ENCODE measurements at places on chromosomes 3 and 15. TPM values are rescaled to one million over a fixed set of nuclear protein-coding genes. Genes with fewer than 3 reads are reported as not detected.

GRCh38 chr15:60928210-60928609 lies 300.9 kb downstream of the RORA start:
- no peaks in the 10 kb centered on the region for H3K4me1 ChIP-seq
- H3K36me3 ChIP-seq: no peaks in the 10 kb centered on the region
- DNase-seq: no peak
- H3K27me3 ChIP-seq: no peaks in the 10 kb centered on the region
- no peak overlapping the region for H3K4me3 ChIP-seq
- no peak overlapping the region for H3K27ac ChIP-seq

- H3K27me3 ChIP-seq: no peaks in the 10 kb centered on the region
- no peak for DNase-seq
- H3K36me3 ChIP-seq: no peaks in the 10 kb centered on the region
- H3K27ac ChIP-seq: no peak overlapping the region
- H3K4me3 ChIP-seq: no peak overlapping the region
Measured at GRCh38 chr3:148221303-148221702, 476.4 kb upstream of the AGTR1 start.

DNA sequence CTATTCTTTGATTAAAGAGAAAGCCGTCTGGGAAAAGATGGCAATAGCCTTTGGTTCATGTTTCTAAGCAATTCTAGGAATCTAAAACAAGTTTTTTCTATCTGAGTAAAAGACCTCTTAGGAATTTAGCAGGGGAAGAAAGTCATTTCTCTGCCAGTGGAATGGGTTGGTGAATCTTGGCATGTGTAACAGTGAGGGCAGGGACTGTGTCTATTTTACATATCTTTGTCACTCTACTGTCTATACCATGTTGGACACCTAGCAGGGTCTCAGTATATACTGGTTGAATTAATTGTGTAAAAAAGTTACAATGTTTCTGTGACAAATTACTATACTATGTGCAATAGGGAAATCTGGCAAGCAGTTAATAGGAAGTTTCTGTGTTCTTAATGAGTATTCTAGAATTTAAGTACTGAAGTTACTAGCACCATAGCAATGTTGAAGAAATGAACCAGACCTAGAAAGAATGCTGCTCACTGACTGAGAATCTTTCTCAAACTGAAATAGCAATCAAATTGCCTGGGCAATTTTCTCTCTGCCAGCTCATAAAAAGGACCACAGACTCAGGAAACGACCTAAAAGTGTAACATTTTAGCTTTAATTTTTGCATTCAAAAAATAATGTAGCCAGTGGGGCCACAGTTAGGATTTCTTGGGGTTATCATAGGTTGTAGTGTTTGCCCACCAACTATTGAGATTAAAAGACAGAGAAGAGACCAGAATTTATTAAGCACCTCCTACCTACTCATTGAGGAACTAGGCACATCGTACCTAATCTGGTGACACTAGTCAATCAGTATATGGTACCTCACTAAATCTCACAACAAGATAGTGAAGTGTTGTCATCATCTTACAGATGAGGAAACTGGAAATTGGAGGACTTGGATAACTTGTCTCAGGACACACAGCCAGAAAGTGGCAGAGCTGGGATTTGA lies 56.2 kb upstream of the LEKR1 start:
- no peak overlapping the region for H3K4me3 ChIP-seq
- no peak overlapping the region for H3K27ac ChIP-seq
- DNase-seq: no peak
- H3K4me1 ChIP-seq: no peaks in the 10 kb centered on the region

The ZKSCAN7 gene
- 6.2 TPM for total RNA-seq

GRCh38 chr15:38878026-38878425 lies 313.4 kb upstream of the RASGRP1 start:
- no peak for DNase-seq
- H3K27ac ChIP-seq: peak overlapping the region; percentile 5
- no peaks in the 10 kb centered on the region for H3K27me3 ChIP-seq
- no peaks in the 10 kb centered on the region for H3K36me3 ChIP-seq

The LRRC57 gene
- total RNA-seq: 26.4 TPM

The CHP1 gene
- 86.6 TPM for total RNA-seq

The MEIS2 gene
- 18.1 TPM for total RNA-seq

The PARP6 gene
- total RNA-seq: 52.5 TPM

DNA sequence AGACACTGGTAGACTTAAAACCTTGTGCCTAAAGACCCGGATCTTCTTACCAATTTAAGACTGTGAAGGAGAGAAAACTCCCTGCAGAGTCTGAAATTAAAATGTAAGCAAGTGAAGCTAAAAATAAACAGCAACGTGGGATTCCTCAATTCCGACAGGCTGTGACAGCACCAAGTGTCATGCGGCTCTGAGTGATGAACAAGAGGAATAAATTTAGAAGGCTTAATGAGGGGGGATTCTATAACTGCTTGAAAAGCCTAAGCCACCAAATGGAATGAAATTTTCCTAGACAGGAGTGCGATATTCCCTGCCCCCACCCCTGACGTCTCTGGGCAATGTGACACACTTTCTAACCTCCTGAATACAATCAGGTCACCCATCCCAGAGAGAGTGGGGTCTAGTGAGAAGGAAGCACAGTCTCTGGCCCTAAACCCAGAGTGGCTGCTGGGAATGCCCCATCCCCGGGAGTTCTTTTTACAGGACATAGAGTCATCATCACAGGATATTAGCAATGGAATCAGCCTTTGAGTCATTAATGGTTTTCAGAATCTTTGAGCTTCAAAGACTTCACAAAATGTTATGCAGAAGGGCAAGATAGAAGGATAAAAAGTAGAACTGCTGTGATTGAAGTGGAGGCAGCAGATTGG lies 114.3 kb downstream of the EDEM1 start:
- H3K27ac ChIP-seq: no peak overlapping the region
- no peaks in the 10 kb centered on the region for H3K36me3 ChIP-seq
- H3K4me3 ChIP-seq: no peak overlapping the region

- DNase-seq: no peak
- no peaks in the 10 kb centered on the region for H3K4me1 ChIP-seq
- no peak overlapping the region for H3K4me3 ChIP-seq
- H3K27ac ChIP-seq: no peak overlapping the region
- H3K27me3 ChIP-seq: no peaks in the 10 kb centered on the region
- no peaks in the 10 kb centered on the region for H3K36me3 ChIP-seq
Measured at GRCh38 chr15:23079766-23080165, 40.4 kb upstream of the TUBGCP5 start.

GRCh38 chr3:11769704-11770476 lies 76.8 kb downstream of the TAMM41 start:
- H3K36me3 ChIP-seq: no peaks in the 10 kb centered on the region
- H3K27me3 ChIP-seq: no peaks in the 10 kb centered on the region
- DNase-seq: no peak
- 0 out of 2 replicates have a peak, but pooled peaks cover 3% of the 10 kb centered on the region for H3K4me1 ChIP-seq
- H3K27ac ChIP-seq: no peak overlapping the region

GRCh38 chr15:75023872-75024636 lies 664 bp downstream of the PPCDC start:
- peak overlapping the region; percentile 94 for H3K27ac ChIP-seq
- no peaks in the 10 kb centered on the region for H3K4me1 ChIP-seq
- no peaks in the 10 kb centered on the region for H3K27me3 ChIP-seq
- H3K36me3 ChIP-seq: no peaks in the 10 kb centered on the region
- peak overlapping the region; percentile 97 for H3K4me3 ChIP-seq

The HRG gene
- total RNA-seq: not detected

- H3K4me3 ChIP-seq: no peak overlapping the region
- H3K27ac ChIP-seq: no peak overlapping the region
Measured at GRCh38 chr3:30341079-30341478, 265.3 kb upstream of the TGFBR2 start.
